ENCODE measurements at places on chromosomes 6 and 20.

DNA sequence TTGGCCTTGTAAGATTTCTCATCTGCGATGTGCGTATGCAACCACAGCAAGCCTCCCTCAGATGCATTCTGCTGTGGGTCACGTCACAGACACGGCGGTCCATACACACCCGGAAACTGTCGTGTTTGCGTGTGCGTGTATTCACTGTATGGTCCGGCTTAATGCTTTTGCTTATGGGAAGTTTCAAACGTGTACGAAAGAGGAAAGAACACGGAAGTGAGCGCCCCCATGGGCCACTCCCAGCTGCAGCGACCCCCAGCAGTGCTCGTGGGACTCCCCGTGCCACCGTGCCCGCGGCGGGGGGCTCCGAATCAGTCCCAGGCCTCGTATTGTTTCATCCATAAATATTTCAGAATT lies 10.2 kb downstream of the DLL1 start:
- H3K36me3 ChIP-seq, result peaks cover 8% of the 10 kb centered on the region
- peaks cover 5% of the 10 kb centered on the region for H3K4me1 ChIP-seq
- H3K27me3 ChIP-seq, result no peaks in the 10 kb centered on the region
- DNase-seq, result no peak
- peak overlapping the region; percentile 56 for H3K27ac ChIP-seq

DNA sequence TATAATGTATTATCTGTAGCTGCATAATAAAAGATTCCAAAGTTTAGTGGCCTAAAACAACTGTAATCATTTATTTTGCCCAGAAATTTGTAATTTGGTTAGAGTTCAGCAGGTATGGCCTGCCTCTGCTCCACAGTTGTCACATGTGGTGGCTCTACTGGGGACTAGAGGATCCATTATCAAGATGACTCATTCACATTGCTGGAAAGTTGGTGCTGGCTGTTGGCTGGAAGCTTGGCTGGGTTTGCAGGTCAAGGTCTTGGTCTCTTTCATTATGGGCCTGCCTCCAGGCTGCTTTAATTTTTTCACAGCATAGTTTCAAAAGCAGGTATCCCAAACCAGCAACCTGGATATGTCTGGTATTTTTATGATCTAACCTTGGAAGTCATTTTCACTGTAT lies 17.6 kb downstream of the TRDN start:
- no peaks in the 10 kb centered on the region for H3K36me3 ChIP-seq
- H3K4me1 ChIP-seq, result no peaks in the 10 kb centered on the region
- no peak overlapping the region for H3K27ac ChIP-seq
- DNase-seq, result no peak

GRCh38 chr6:41449399-41450245 lies 96.6 kb upstream of the FOXP4 start:
- H3K27ac ChIP-seq, result no peak overlapping the region
- no peaks in the 10 kb centered on the region for H3K4me1 ChIP-seq
- DNase-seq, result no peak
- no peak overlapping the region for H3K4me3 ChIP-seq
- no peaks in the 10 kb centered on the region for H3K27me3 ChIP-seq

DNA sequence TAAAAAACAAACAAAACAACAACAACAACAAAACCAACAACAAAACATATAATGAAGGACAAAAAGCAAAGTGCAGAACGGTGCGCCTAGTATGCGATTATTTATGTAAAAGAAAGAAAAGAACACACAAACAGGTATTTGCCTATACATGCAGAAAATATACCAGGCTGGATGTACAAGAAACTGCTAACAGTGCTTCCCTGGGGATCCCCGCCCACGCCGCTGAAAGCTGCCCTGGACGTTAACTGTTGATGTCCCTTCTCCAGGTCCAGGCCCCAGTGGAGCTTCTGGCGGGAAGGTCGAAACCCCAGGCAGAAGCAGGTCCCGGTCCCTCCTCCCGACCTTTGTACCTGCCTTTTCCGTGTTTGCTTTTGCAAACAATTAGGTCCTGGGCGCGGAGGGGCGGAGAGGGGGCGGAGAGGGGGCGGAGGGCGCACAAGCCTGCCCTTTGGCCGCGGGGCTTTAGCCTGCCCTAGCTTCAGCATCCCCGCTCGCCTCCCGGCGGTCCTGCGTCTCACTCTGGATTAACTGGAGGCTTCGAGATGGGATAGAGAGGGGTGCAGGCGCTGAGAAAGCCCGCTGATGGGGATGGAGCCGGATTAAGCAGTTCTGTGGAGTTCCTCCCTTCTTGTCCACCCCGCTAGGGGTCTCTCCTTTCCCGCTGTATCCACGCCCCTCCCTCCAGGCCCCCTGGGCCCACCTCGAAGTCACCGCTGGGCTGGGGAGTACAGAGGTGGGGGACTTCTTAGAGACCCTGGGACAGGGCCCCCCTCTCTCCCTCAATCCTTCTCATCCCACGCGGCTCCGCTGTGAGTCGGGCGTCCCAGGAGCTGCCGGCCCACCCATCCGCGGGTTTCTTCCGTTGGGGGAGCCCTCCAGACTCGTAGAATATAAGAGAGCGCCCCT lies 8.2 kb upstream of the AHCY start:
- no peaks in the 10 kb centered on the region for H3K36me3 ChIP-seq
- H3K4me3 ChIP-seq, result no peak overlapping the region
- no peak overlapping the region for H3K27ac ChIP-seq
- H3K27me3 ChIP-seq, result peaks cover 10% of the 10 kb centered on the region

DNA sequence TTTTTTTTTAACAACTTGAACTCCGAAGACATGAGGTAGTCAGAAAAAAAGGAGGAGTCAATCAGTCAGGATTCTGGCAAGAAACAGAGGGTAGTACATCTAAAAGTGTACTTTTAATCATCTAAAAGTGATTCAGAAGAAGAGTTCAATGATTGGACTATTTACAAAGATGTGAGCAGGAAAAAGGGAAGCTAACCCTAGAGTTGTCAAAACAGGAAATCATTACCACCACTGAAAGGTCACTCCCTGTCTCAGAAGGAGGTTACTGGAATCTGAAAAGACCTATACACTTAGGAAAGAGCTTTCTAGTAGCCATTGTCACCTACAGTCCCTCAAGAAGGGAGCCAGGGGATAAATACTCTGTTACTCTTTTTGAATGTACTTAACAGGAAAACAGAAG lies 16.7 kb upstream of the LMBRD1 start:
- peaks cover 26% of the 10 kb centered on the region for H3K4me1 ChIP-seq
- no peaks in the 10 kb centered on the region for H3K36me3 ChIP-seq
- peak overlapping the region; percentile 14 for H3K4me3 ChIP-seq
- no peaks in the 10 kb centered on the region for H3K27me3 ChIP-seq

GRCh38 chr6:45637611-45638257 lies 260.0 kb upstream of the SUPT3H start:
- no peak overlapping the region for H3K4me3 ChIP-seq
- H3K27ac ChIP-seq, result no peak overlapping the region
- no peaks in the 10 kb centered on the region for H3K4me1 ChIP-seq
- no peak for DNase-seq
